ENCODE measurements at places on chromosomes 13 and 19.

- peak; percentile 77 for DNase-seq
Observed at GRCh38 chr13:113393563-113394338, 29.8 kb upstream of the GRTP1 start.

GRCh38 chr19:10286803-10287737 lies at the start of gene ICAM4:
ICAM4 (plus strand) TSS chr19:10286955; CDS start chr19:10287013, 58 bp downstream.
- no peak for DNase-seq

GRCh38 chr19:4447327-4448146 lies 10.1 kb downstream of the UBXN6 start:
- DNase-seq = no peak

DNA sequence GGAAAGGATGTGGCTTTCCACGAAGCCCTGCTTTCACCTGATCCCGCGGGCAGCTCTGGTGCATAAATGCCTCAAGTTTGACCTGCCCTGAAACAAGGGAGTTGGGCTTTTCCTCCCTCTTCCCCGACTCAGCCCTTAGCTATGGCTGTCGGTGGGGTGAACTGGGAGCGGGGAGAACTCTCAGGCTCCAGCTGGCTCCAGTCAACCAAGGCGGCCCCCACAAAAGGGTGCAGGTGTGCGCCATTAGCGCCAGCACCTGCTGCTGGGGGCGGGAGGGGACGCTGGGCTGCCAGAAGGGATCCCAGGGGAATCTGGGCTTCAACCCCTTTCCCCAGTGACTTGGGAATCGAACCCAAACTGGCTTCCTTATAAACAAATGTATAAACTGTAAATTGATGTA lies 7.1 kb upstream of the DHRS12 start:
- no peak for DNase-seq

DNA sequence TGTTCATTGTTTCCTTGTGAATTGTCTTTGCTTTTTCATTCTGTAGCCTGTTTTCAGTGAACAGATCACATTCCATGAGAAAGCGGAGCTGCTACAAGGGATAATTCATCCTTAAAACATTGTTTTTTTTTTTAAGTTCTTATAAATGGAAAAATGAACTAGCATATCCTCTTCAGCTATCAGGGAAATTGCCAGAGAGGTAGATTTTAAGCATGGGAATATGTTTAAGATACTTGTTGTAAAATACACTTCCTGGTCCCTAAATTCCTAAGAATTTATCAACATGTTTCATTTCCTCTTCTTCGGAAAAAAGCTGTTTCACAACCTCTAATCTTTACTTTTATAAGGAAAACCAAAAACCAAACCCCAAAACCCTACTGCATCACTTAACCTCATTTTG lies 238.0 kb downstream of the POSTN start:
- DNase-seq = no peak

GRCh38 chr13:76958841-76959432 lies 10.6 kb downstream of the ACOD1 start:
- DNase-seq = no peak

DNA sequence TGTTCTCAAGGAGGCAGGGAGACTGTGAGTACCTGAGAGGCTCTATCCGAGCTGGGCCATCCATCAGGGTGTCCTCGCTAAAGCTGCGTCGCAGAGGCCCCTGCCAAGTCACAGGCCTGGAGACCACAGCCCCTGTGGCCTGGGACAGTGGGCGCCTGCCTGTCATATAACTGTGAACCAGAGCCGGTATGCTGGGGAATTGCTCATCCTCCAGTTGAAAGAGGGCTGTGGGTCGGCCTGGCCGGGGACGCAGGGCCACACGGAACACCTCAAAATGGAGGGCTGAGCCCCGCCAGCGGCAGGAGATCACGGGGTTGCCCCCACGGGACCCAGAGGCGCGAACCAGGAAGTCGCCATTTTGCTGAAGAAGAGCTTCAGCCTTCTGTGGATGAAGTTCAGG lies 6.6 kb downstream of the SH2D3A start:
- no peak for DNase-seq

- DNase-seq = no peak
Observed at GRCh38 chr19:9881720-9882119, 46.6 kb downstream of the PIN1 start.

DNA sequence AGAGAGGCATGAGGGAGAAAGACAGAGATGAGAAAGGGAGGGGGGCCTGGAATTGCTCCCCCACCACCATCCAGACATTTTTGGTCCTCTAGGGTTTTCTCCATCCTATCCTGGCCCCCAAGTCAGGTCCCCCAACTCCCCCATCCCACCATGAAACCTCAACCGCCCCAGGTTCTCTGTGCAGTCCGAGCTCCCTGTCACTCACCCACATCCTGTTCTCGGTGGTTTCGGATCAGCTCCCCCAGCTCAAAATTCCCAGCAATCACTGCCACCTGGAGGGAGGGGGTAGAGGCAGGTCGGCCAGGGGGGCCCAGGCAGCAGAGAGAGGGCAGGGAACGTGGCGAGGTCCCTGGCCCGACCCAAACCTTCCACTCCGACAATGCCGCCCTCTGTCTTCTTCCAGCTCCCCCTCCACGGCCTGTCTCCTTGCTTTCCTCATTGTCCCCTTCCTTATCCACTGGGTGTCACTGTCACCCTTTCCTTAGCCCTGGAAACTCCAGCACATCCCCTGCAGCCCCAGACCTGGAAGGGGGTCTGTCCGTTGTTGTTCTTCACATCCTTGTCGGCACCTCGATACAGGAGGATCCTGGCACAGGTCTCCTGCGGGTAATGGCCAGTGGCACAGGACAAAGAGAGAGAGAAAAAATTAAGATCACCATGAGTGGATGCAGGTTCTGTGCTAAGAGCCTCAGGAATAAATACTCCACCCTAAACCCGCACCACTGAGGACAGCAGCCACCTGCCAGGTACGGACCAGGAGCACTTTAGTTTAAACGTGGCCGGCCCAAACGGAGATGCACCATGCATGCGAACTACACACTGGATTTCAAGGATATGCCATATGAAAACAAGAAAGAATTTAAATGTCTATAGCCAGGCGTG lies 15.4 kb downstream of the SHANK1 start:
- DNase-seq = no peak

- DNase-seq = no peak
Observed at GRCh38 chr19:55552206-55552605, 6.9 kb upstream of the SBK3 start.

DNA sequence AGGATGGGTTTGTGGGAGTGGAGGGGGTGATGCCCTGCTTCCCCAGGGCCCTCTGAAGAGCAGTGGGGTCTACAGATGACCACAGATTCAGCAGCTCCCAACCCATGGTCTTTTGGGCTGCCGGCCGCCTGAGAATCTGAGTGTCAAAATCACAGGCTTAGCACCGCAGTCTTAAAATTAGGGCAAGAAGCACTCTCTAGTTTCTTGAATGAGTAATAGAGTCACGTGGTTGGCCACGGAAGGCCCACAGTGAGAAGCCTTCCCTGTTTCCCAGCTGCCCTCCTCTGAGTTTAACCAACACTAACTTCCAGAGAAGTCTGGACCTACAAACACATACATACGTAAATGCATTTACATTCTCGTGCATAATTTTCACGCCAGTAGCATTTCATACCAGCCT lies 5.2 kb downstream of the PRMT1 start:
- no peak for DNase-seq

GRCh38 chr13:30679483-30680330 lies 55.6 kb upstream of the ALOX5AP start:
- no peak for DNase-seq

DNA sequence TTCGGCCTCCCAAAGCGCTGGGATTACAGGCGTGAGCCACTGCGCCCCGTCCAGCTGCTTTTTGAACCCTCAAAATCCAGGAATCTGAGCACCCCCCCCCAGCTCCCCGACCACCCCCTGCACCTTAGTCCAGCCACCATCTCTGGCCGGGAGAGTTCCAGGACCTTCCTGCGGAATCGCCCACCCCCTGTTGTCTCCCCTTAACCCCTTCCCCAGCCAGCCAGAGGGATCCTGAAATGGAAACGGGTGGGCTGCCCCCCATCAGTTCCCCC lies 772 bp upstream of the MBD3 start:
- DNase-seq = no peak

GRCh38 chr13:27200413-27201070 lies 28.9 kb upstream of the USP12 start:
- DNase-seq = no peak

GRCh38 chr13:87877477-87877876 lies 206.3 kb downstream of the SLITRK5 start:
- DNase-seq = no peak

- DNase-seq = no peak
Observed at GRCh38 chr19:4390567-4391305, 9.6 kb downstream of the SH3GL1 start.

DNA sequence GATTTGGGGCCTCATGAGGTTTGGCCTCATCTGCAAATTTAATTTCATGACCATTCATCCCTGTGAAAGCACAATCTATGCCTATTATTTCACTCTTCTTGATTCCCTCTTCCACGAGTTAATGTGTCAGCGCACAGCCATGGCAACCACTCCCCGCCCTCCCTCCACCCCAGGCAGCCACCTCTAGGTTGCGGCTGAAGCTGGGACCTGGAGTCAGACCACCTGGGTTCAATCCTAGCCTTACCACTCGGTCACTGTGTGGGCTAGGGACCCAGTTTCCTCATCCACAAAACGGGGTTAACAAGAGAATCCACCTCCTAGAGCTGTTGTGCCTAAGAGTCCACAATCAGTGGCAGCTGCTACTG lies 9.8 kb downstream of the CHST8 start:
- DNase-seq = no peak

DNA sequence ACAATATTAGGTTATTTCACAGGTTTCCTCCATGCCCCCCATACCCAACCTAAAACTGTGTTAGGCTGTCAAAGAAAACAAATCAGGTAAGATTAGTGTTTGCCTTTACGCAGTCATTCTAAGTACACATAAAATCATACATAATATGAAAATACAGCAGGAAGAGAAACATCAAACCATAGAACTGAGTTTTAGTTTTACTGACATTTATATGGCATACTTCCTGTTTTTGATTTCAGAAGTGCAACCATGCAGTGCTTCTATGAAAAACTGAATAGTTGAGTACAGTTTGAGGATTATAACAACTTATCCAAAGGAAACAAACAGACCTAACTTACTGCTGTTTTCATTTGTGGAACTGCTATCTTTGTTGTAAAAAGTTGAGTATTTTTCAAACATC lies 91.3 kb downstream of the KCNRG start:
- no peak for DNase-seq

DNA sequence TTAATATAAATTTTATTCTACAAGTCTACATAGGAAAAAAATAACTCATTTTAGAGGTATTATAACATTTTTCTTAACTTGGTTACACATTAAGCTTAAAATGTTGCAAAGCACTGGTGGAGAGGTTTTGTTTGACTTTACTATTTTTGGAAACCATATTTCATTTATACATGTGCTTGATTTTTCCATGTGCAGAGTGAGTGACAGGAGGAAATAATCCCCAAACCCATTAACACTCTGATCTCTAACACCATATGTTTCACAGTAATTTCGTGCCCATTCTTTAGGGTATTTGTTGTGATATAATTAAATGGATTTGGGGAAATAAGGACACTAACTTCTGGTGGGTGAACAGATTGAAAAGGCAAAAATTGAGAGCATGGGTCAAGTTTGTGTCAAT lies 2124.4 kb upstream of the PCDH20 start:
- DNase-seq = no peak

DNA sequence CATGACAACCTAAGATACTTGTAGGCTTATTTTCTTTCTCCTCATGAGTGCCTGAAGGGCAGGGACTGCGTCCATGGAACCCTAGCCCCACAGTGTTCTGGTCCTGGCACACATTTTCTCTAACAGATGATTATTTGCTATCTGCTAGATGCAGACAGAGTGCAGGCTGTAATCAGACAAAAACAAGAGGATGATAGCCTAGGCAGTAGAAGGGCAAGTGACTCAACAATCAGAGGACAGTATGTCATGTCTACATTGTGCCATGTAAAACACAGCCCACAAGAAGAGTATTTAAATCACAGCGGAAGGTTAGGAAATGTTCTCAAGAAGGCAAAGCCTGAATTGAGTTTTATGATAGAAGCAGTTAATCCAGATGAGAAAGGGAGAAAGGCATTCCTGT lies 29.3 kb downstream of the MIPEP start:
- DNase-seq = no peak

GRCh38 chr13:24085662-24086061 lies 74.9 kb upstream of the SPATA13 start:
- no peak for DNase-seq

DNA sequence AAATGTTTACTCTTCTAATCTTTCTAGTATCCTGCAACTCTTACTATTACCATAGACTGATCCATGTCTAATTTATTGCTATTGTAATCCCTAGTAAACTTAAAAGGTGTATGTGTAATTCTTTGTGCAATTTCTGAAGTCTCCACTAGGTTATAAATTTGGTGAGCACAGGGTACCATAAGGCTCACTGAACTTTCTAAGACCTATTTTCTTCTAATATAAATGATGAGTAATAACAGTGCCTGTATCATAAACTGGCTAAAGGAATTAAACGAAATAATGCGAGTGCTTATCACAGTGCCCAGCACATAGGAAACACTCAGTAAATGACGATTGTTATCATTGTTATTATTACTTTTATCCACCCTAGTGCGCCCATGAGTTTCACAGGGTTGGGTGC lies 119.1 kb downstream of the KLF12 start:
- no peak for DNase-seq

DNA sequence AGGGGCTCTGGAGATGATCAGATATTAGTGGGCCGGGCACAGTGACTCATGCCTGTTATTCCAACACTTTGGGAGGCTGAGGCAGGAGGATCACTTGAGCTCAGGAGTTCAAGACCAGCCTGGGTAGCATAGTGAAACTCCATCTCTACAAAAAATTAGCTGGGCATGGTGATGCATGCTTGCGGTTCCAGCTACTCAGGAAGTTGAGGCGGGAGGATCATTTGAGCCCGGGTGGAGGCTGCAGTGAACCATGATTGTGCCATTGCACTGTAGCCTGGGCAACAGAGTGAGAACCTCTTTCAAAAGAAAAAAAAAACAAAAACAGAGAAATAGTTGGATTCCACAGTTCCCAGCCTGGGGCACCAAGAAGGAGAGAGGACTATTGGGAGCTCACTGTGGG lies 17.9 kb upstream of the SHFL start:
- DNase-seq = no peak

GRCh38 chr19:38721979-38722773 lies 22.1 kb downstream of the CAPN12 start:
- DNase-seq = no peak

DNA sequence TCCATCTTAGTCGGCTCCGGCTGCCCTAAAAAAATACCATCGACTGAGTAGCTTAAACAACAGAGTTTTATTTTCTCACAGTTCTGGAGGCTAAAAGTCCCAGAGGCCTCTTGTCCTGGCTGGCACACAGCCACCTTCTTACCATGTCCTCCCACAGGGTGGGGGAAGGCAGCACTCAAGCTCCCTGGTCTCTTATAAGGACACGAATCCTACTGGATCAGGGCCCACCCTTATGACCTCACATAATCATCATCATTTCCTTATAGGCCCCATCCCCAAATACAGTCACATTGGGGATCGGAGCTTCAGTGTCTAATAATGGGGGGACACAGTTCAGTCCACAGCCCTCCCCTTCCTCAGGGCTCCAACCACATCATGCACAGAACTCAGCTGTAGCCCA lies 2.6 kb upstream of the TUBA3C start:
- no peak for DNase-seq
